ENCODE measurements at places on chromosomes 6 and 20.

- DNase-seq = no peak
Measured at GRCh38 chr6:125747589-125748405, 1.6 kb upstream of the HEY2 start.

- DNase-seq = no peak
Measured at GRCh38 chr6:93970684-93971083, 551.3 kb upstream of the EPHA7 start.

DNA sequence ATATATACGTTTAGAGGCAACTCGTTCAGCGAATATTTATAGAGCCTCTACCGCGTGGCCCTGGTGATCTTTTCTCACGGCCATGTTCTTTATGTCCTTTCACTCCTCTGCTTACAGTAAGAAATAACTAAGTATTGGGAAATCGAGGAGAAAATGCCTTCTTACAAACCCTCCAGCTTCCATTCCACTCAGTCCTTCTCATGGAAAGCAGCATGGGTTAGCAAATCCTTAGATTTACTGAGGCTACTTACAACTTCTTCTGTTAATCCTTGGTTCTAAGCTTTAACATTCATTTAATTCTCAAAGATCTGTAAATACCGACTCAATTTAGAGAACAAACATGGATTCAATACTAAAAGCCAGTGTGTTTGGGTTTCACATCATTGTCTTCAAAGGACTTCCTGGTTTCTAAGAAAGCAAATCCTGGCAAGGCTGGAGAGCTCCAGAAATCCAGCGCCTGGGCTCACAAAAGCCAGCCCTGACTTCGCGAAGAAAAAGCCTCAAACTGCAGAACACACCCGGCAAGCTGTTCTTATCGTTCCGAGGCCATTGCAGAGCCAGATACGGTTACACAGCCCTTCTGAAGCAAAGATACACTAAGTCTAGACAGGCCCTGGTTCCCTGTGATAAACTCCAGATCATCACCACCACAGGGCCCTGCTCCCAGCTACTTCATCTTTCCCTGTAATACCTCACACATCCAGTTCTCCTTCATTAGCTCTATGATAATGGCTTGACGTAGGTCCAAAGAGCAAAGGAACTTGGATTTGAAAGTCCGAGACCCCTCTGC, 19.2 kb downstream of the AGPAT4 start:
- DNase-seq = no peak

DNA sequence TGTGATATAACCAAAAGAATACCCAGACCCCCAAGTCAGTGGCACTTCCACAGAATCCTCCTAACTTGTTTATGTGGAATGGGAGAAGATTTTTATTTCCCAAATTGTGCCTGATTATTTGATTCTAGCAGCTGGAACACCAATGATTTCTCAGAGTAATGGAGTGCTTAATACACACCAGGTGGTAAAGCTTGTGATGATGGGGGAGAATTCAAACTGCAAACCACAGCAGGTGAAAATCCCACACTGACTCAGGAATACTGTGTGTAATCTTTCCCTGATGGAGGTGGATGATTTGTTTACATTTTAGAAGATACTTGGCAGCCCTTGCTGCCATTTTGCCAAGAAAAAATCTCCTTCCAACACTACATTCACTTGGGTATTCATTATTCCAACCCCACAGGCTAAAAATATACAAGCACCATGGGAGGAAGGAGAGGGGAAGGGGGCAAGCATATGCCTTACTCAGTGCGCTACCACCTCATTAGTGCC, 212.7 kb upstream of the PLN start:
- DNase-seq = no peak

GRCh38 chr20:63452341-63452740, 20.1 kb downstream of the KCNQ2 start:
- no peak for DNase-seq

GRCh38 chr6:149242883-149243282, 74.6 kb upstream of the TAB2 start:
- no peak for DNase-seq

DNA sequence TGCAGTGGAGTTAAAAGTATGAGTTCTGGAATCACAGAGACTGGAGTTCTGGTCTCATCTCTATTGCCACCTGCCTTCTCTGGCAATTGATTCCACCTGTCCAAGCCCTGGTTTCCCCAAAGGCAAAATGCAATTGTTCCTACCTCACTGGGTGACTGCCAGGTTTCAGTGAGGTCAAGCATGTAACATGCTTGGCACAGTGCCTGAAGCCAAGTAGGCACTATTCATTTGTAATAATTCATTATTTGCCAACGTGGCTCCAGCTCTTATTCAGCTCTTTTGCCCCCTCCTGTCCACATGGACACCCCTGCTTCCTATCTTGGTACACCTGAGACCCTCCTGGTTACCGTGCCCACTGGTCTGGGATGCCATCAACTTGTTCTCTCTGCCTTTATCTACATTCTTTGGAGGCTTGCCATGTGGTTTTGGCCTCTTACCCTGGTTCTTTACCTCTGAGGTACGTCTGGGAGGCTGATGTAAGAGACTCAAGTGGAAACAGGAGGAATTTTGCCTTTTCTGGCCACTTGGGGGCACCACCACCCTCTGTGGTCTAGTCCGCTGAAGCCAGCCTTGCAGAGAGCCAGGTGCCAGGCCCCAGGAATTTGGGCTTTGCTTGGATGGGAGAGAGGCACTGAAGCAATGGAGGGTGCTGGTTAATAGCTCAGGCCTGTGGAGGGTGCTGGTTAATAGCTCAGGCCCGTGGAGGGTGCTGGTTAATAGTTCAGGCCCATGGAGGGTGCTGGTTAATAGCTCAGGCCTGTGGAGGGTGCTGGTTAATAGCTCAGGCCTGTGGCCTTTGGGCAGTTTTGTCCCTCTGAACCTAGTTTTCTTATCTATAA, 1.7 kb downstream of the KCNK15 start:
- DNase-seq = peak; percentile 65

DNA sequence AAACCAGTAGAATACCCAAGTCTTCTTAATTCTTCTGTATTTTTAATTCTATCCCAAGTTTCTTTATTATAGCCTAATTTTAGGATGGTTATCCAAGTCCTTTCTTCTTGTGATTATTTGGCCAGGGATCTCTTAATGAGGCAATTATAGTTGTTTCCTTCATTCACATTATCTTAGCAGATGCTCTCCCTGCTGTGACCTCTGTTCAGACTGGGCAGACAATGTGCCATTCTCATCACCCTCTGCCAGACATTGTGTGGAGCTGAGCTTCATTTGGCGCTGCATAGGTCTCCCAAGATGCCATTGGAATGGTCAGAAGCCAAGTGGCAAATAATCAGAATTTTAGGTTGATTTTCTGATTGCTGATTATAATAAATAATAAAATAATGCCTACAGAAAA, 79.4 kb downstream of the LIN28B start:
- DNase-seq = no peak

DNA sequence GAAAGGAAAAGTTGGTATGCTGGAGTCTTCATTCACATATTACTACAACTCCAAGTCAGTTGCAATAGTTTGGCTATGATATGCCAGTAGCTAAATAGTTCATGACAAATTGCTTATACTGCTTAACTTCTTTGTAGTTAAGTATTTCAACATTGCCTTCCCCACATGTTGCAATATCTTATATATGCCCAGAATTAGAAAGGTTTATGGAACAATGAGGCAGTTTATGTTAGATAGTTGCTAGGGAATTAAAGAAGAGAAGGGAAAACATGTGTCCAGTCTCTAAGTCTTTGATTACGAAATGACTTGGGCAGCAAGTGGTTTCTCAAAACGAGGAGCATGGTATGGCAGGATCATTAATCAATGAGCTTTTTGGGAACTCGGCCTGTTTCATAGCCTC, 145.8 kb downstream of the PLCB4 start:
- peak; percentile 69 for DNase-seq

DNA sequence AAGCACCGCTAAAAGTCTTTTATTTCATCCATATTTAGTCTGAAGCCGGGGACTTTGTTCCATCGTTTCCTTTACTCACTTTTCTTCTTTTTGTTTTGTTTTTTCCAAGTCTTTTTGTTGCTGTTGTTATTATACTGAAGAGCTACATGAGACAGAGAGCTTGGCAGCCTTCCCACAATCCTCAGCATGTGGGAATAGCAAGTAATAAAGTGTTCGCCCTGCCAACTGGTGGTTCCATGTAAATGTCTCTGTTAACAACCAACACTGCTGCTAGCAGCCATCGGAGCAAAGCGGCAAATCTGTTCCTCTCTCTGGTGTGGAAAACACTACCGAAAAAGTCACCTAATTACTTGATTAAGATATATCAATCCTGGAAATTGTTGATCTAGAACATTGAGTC, 437.8 kb upstream of the ID4 start:
- DNase-seq = no peak

- DNase-seq = no peak
Measured at GRCh38 chr6:108903796-108904195, 55.6 kb downstream of the ARMC2 start.

GRCh38 chr20:39289831-39290230, 327.7 kb downstream of the DHX35 start:
- DNase-seq = no peak

- DNase-seq = no peak
Measured at GRCh38 chr6:45174045-45174444, 154.1 kb upstream of the RUNX2 start.

DNA sequence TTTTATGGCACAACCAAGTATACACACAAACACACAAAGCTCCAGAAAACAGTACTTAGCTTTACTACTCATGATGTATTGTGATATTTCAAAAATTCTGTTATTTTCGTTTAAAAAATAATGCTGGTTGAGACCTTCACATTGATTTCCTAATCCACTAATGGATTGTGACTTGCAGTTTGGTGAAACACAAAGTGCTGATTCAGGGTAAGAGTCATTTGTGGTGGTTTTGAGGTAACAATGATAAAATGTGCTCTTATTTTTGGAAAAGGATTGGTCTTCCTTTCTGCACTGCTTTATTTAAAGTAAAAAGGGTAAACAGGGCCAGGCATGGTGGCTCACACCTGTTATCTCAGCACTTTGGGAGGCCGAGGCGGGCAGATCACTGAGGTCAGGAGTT, 1.9 kb downstream of the AAR2 start:
- no peak for DNase-seq

- DNase-seq = no peak
Measured at GRCh38 chr20:35902545-35902941, 51.8 kb downstream of the SCAND1 start.

DNA sequence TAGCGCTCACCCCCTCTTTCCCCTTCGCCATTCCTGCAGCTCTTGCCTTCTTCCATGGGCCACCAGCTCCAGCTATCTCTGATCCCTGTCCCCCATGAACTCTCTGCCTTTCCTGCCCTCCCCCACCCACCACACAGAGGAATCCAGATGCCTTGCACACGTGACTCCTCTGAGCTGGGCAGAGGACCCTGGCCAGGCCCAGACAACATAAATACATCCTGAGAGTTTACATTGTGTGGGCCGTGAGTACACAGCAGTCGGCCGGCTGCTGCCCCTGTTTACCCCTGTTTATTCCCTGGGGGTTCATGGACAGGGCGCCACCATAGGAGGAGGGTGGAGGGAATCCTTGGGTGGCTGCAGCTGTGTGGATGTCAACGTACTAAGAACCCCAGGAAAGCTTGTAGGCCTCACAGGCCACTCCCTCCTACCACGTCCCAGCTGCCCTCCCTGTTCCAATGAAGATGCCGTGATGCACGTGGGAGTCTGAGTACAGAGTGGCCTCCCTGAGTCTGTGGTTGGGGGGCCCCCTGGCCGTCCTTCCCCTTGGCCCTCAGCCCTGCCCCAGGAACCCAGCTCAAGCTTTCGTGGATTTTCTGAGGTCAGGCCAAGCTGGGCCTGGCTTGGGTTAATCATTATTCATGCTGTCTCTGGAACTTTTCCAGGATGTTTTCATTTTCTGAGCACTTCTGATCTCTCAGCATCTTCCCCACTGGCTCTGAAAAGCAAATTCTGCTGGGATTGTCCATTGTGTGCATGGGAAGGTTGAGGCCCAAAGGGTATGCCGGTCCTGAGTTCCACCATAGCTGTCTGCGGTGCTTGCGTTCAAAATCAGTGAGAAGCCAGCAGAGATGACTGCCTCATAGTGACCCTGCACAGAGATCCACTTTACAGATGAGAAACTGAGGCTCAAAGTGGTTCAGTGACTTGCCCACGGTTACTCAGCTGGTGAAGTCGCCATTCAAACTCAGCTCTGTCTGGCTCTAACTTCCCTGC, 136.3 kb downstream of the MRPL14 start:
- DNase-seq = no peak

DNA sequence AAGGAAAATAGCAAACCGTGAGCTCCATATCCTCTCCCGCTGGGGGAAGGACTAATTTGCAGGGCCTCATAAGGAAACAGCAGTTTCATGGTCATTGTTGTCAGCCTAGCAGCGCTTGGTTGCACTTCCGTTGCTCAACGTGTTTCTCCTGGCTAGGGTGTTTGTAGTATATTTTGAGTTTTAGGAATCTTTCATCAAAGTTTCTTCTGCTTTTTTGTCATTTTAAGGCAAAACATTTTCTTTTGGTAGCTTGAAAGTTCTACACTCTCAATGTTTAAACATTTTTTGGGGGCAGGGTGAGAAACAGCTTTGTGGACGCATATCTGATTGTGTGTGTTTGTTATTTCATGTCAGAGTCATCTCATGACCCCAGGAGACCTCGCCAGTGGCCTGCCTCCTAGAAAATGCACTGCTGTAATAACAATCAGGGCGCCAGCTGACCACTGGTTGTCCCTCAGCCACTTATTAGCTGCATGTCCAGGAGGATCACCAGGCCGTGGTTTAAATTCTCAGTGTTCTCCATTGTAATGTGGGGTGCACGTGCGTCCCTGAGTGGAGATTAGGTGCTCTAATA, 20.6 kb downstream of the JARID2 start:
- DNase-seq = no peak

DNA sequence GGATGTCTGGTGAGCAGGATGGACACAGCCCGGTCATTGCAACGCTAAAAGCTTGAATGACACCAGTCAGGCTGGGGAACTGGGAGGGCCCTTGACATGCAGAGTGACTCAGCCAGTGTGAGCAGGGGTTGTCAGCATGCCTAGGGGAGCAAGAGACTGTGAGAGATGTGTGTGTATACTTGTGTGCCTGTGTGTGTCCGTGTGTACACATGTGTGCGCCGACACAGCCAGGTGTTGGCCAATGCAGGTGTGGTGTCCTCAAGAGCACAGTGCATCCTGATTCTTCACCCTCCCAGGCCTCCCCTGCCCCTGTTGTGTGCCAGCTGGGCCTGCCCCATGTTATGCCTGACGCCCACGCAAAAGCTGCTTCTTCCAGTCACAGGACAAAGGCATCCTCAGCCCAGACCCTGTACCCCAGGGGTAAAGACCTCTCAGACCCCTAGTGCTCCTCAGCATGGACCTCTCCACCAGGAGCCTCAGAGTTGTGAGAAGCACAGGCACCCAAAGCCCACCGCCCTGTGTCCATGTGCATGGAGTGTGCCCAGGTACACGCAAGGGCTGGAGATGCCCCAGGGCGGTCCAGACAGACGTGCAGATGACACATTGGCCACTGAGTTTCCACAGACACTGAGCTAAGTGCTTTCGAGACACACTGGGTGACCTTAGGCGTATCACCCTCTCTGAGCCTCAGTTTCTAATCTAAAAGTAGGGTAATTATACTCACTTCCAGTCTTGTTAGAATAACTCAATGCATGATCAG, 16.6 kb downstream of the NRSN2 start:
- DNase-seq = no peak

DNA sequence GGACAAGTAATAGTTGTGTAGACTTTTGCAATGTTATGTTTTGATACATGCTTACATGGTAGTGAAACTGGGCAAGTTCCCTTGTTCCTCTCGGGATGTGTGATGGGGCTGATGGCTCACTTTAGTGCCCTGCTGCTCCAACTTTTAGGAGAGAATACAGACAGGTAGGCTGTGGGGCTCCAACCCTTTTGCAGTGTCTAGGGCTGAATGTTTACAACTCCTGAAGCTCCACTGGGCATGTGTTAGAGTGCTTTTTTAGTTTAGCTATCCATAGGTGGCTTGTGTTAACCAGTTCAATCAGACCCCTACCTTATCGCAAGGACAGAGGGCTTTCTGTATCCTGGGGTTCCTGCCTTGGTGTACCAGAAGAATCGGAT, 33.8 kb downstream of the SERPINB6 start:
- no peak for DNase-seq
